ENCODE measurements at places on chromosomes 2 and 18. TPM values are rescaled to one million over a fixed set of nuclear protein-coding genes. Genes with fewer than 3 reads are reported as not detected.

The POTEE gene
- total RNA-seq: 0.27 TPM

The TEKT4 gene
- not detected for total RNA-seq

The BMP10 gene
- 0.57 TPM for total RNA-seq

The VIL1 gene
- total RNA-seq: 2.1 TPM

The CCDC178 gene
- not detected for total RNA-seq

The CCDC150 gene
- 0.74 TPM for total RNA-seq

The TAF4B gene
- 5.0 TPM for total RNA-seq

The GCG gene
- total RNA-seq: not detected

- H3K27me3 ChIP-seq: no peaks in the 10 kb centered on the region
- peaks cover 25% of the 10 kb centered on the region for H3K4me1 ChIP-seq
- no peak for DNase-seq
- no peak overlapping the region for H3K4me3 ChIP-seq
These were observed 16.3 kb downstream of the GPR55 start for GRCh38 chr2:230908595-230909191.

- H3K4me3 ChIP-seq: no peak overlapping the region
- DNase-seq: no peak
- H3K27me3 ChIP-seq: no peaks in the 10 kb centered on the region
These were observed 34.6 kb upstream of the STK17B start for GRCh38 chr2:196205881-196206435.

DNA sequence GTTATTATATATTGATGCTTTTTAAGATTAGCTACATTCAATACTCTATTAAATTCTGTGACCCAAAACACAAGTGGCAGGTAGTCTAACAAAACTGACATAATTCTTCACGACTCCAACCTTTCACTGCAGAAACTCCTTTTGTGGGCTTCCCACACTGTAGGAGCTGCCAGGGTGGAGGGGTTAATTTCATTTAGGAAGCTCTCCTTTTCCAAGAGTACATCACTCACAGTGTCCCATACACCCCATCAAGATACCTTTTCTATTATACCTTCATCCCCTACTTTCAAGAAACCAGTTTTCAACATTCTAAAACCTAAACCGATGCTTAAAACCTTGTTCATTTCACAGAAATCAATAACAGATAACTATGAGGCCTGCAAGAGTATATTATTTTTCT lies 825 bp downstream of the THUMPD2 start:
- no peak overlapping the region for H3K27ac ChIP-seq
- no peak for DNase-seq

- no peak for DNase-seq
- no peak overlapping the region for H3K27ac ChIP-seq
- H3K4me1 ChIP-seq: no peaks in the 10 kb centered on the region
- H3K4me3 ChIP-seq: no peak overlapping the region
- no peaks in the 10 kb centered on the region for H3K27me3 ChIP-seq
These were observed 82.6 kb upstream of the ODC1 start for GRCh38 chr2:10530607-10531239.

DNA sequence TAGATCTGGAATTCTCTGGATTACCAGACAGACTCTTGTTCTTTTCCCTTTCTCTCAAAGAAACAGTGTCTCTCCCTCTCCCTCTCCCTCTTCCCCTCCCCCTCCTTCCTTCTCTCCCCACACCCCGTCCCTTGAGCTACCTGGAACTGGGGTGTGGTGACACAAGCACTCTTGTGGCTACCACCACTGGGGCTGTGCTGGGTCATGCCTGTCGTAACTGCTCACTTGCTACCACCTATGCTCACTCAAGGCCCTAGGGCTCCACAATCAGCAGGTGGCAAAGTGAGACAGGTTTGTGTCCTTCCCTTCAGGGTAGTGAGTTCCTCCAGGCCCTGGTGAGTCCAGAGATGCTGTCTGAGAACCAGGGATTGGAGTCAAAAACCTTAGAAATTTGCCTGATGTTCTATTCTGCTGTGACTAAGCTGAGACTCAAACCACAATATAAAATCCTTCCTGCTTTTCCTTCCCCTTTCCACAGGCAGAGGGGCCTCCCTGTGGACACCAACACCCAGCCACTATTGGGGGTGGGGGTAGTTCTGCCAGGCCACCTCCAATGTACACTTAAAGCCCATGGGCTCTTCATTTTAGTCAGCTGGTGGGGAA lies 70.8 kb downstream of the OXER1 start:
- no peak overlapping the region for H3K4me3 ChIP-seq
- H3K27ac ChIP-seq: no peak overlapping the region
- H3K27me3 ChIP-seq: no peaks in the 10 kb centered on the region

DNA sequence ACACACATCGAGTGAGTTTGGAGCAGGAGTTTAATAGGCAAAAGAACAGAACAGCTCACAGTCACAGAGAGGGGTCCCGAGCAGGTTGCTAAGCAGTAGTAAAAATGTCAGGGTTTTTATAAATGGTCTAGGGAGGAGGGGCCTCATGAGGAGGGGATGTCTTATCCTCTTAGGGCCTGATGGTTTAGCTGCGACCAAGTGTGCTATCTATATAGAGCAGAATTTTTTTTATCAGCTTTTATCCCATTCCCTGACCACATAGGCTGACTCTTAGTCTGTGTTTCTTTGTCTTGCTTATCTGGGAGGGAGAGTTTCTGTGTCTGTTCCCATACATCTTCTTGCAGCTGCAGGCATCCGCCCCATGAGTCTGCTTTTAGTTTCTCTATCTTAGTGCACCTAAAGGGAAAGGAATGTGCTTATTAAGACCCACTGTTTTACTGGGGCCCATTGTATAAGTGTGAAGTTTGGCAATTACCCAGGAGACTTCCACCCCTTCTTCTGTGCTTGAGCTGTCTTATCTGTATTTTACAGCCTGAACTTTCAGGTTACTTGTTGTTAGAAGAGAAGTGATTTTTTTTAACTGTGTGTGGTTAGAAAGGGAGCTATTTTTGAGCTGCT lies 30.4 kb upstream of the GMCL1 start:
- DNase-seq: peak; percentile 17
- H3K27me3 ChIP-seq: no peaks in the 10 kb centered on the region
- H3K4me3 ChIP-seq: no peak overlapping the region
- no peak overlapping the region for H3K27ac ChIP-seq
- peaks cover under 1% of the 10 kb centered on the region for H3K4me1 ChIP-seq

DNA sequence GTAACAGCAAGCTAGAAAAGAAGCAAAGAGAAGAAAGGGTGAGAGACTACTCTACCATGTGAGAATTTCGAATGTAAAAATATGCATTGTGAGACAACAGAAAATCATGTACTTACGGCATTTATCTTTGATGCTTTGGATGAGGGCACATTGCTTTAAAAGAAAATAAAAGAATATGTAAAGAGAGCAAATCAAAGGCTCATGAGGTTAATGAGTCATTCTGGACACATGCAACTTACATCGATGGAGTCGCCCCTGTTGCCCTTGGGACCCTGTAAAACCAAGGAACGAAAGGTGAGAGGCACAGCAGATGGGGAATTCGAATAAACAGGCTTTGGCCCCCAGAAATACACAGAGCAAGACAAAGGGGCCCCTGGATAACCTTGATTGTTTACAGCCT lies 69.0 kb downstream of the COL6A3 start:
- H3K27me3 ChIP-seq: no peaks in the 10 kb centered on the region
- H3K4me3 ChIP-seq: no peak overlapping the region
- DNase-seq: no peak
- H3K4me1 ChIP-seq: no peaks in the 10 kb centered on the region

- H3K4me1 ChIP-seq: no peaks in the 10 kb centered on the region
- no peak overlapping the region for H3K27ac ChIP-seq
- H3K36me3 ChIP-seq: no peaks in the 10 kb centered on the region
- no peak for DNase-seq
These were observed 176.7 kb downstream of the NRP2 start for GRCh38 chr2:205858881-205859441.

DNA sequence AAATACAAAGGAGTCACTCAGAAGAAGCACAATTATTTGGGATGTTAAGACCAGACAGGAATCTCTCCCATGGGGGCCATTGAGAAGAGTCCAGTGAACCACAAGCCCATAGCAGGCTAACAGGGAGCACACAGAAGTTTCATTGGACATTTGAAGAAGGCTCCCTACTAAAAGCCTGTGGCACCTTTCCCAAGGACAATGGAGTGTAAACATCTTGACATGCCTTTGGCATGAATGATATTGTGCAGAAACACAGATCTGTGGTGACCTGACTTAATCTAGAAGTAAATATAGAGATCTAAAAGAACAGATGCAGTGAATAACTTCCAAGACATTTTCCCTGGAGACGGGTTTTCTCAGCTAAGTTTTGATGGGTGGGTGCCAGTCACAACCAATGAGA lies 221.5 kb downstream of the EPHA4 start:
- no peaks in the 10 kb centered on the region for H3K4me1 ChIP-seq
- H3K4me3 ChIP-seq: no peak overlapping the region
- no peak for DNase-seq
- H3K36me3 ChIP-seq: no peaks in the 10 kb centered on the region
- no peak overlapping the region for H3K27ac ChIP-seq

GRCh38 chr2:23545811-23546210 lies 160.8 kb downstream of the KLHL29 start:
- no peaks in the 10 kb centered on the region for H3K36me3 ChIP-seq
- H3K27me3 ChIP-seq: no peaks in the 10 kb centered on the region
- H3K27ac ChIP-seq: no peak overlapping the region
- no peak for DNase-seq
- no peaks in the 10 kb centered on the region for H3K4me1 ChIP-seq
- H3K4me3 ChIP-seq: no peak overlapping the region

DNA sequence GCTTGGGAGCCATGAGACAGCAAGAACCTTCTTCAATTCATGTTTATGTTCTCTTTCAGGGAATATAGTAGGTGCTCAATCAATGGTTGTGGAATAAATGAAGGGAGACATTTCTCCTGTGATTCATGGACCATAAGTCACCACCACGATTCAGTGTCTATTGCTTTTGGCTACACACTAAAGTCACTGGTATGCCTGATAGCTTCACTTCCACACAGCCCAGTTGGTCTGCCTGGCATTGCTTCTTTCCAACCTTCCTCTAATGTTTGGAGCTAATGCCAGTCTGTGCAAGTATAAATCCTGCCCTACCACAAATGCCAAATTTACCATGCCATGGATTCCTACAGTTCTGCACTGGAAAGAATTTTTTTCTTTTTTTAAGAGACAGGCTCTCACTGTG lies 1.3 kb upstream of the CXCR1 start:
- peaks cover 24% of the 10 kb centered on the region for H3K4me1 ChIP-seq
- H3K27me3 ChIP-seq: peaks cover 14% of the 10 kb centered on the region
- no peak overlapping the region for H3K4me3 ChIP-seq
- no peak for DNase-seq
- no peaks in the 10 kb centered on the region for H3K36me3 ChIP-seq

GRCh38 chr2:144086965-144087364 lies 433.0 kb downstream of the ZEB2 start:
- no peak overlapping the region for H3K4me3 ChIP-seq
- no peaks in the 10 kb centered on the region for H3K36me3 ChIP-seq
- H3K27ac ChIP-seq: no peak overlapping the region
- H3K27me3 ChIP-seq: no peaks in the 10 kb centered on the region

DNA sequence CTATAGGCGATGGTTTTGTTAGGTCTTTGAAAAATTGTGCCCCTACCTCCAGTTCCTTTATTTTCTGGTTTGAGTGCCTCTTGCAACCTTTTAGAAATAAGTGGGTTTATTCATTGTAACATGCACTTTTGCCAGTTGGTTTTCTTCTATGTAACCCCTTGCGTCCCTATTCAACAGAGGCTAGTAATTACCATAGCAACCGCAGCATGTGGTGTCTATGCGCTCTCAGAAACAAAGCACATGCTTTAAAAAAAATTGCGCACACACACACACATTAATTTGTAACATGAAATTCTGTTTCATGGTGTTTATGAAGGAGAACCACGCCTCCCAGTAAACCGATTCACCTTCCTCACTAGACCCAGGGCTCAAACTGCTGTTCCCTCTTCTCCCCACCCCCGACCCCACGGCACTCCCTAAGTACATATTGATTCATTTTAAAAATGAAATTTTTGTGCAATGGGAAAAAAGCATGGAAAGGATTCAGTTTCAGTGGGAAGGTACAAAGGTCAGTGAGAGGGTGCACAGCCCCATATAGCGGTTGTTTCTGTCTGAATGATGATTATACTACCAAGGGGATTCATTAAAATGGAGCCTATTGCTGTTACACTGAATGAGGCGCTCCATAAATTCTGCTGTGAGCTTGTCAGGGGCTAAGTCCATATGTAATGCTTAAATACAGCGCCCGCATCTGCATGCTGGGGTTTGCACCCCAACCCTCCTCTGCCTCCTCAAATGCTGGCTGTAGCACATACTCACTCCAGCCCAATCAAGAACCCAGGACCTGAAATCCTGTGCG lies 206.9 kb downstream of the ICOS start:
- no peaks in the 10 kb centered on the region for H3K36me3 ChIP-seq
- H3K27ac ChIP-seq: no peak overlapping the region
- DNase-seq: no peak
- peaks cover 8% of the 10 kb centered on the region for H3K4me1 ChIP-seq
- no peak overlapping the region for H3K4me3 ChIP-seq
- H3K27me3 ChIP-seq: peaks cover 13% of the 10 kb centered on the region

DNA sequence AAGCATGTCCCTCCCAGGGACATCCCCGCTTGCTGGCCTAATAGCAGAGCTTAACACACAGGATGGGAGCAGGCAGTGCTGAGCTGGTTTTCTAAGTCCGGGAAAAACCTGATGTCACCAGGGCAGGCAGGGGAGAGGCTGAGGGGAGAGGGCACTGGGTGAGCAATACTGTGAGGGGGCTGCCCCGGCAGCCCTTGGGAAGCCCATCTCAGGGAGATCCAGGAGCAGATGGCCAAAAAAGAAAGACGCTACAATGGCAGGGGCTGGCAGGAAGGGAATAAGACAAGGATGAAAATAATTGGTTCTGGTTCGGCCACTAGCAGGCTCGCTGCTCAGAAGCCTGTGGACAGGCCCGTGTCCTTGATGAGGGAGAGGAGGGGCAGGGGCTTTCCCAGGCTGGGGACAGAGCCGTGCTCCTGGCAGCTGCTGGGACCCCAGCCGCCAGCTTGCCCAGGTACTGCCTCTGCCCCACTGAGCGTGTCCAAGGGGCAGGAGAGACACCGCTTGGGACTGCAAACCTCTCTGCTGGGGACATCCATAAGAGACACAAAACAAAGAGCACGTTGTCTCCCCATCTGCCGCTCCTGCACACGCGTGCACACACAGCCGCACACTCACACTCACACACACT lies 30.2 kb downstream of the SMAD7 start:
- no peaks in the 10 kb centered on the region for H3K27me3 ChIP-seq
- DNase-seq: no peak
- no peak overlapping the region for H3K27ac ChIP-seq
- H3K36me3 ChIP-seq: peaks cover 16% of the 10 kb centered on the region
- H3K4me1 ChIP-seq: peaks cover 33% of the 10 kb centered on the region

All from CD4-positive, CD25-positive, alpha-beta regulatory T cell (primary cell).